ENCODE measurements at places on chromosomes 4 and X.

GRCh38 chr4:152187693-152188092 lies 348.2 kb downstream of the FBXW7 start:
- no peak for DNase-seq

DNA sequence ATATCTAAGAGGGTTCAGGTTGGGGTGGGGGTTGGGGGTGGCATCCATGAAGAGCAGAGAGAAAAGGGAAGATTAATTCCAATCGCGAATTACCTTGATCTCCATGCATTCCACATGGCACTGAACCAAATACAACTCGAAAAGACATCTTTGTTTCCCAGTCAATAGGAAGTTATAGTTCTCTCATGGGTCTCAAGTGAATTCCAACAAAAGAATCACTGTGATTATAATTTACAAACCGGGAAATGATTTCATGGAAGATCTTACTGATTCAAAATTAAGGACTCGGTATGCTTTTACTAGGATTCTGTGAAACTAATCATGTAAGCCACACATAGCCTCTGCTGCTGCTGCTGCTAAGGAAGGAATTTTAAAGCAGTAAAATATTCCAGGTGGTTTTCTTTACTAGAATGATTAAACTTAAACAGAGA lies 26.6 kb upstream of the AMELX start:
- no peak for DNase-seq

DNA sequence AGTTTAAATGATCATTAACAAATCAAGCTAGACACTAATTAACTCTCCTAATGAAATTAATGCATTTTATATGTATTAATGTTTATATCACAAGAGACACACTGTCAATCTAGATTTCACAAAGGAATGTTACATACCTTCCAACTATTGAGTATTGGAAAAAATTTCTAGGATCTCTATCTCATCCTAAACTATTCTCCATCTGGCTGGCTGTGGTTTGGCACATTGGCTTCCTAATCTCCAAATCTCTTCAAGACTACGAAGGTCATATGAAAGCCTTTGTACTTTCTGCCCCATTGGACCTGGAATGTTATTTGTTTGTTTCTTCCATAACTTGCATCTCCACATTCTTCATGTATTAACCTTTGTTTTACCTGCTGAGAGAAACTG lies 1160.0 kb downstream of the ADGRL3 start:
- DNase-seq = no peak

DNA sequence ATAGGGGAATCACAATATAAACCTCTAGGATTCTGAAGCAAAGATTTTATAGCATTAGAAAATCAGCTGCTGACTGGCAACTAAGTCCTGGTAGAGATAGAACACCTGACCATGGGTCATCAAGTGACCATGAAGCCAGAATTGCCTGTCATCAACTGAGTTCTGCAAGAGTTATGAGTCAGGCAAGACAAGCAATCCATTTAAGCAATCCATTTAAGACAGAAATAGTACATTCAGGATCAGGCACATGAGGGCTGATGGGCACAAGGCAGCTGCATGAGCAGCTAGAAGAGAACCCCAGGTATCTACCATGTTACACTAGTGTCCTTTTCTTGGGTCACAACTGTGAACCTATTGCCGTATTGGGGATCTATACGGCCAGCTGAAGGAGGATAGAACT lies 98.9 kb downstream of the SPRY1 start:
- DNase-seq = no peak

GRCh38 chr4:180380733-180381132 lies 1862.5 kb upstream of the TENM3 start:
- no peak for DNase-seq

DNA sequence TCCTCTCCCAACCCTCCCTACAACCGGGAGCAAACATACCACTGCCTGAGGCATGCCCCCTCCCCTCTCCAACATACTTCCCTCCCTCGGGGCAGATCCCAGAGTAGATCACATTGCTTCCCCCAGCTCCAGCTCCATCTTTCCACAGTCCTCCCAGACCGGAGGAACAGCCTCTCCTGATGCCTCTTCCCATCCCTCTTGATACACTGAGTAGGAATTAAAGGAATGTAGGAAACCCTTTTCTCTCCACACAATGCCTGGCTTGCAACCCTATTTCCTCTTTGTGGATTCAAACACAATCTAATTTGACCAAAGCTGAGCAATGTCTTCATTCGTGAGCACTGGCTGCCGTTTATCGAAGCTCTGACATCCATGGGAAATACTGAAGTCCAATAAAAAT lies 339.8 kb downstream of the BCOR start:
- DNase-seq = no peak
